ENCODE measurements at places on chromosomes 5 and 9. TPM values are rescaled to one million over a fixed set of nuclear protein-coding genes. Genes with fewer than 3 reads are reported as not detected.

DNA sequence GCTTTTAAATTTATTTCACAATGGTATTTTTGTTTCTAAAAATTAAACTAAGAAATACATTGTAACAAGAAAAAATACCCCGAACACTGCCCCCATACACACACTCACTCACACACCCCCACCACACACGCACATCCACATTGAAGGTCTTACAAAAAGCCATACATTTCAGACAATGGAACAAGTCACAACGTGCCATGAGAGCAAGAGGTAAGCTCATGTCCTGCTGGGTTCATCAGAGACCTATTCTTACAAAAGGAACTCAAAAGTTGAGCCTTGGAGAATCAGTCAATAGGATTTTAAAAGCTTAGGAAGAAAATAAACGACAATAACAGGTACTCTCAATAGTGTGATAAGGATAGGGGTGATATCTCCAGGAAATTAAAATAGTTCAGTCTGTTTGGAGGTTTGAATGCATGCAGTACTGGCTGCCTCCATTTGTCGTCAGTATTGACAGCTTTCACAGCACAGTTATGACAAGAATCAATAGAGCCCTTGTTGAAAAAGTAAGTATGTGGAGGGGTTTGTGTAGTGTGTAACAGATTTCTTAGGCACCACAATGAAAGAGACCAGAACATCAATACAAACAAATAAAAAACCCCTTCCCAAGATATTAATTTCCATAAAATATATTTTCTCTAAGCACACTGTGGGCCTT lies 1826.2 kb upstream of the CDH6 start:
- no peak for DNase-seq

- DNase-seq = peak; percentile 24
These were observed 694 bp upstream of the PLIN2 start for GRCh38 chr9:19127871-19128500.

- DNase-seq = no peak
These were observed 7.0 kb downstream of the SCAMP1 start for GRCh38 chr5:78367318-78367991.

- no peak for DNase-seq
These were observed 93.3 kb downstream of the KIAA0825 start for GRCh38 chr5:94524841-94525697.

- DNase-seq = no peak
These were observed 6.2 kb downstream of the REEP5 start for GRCh38 chr5:112915831-112916230.

DNA sequence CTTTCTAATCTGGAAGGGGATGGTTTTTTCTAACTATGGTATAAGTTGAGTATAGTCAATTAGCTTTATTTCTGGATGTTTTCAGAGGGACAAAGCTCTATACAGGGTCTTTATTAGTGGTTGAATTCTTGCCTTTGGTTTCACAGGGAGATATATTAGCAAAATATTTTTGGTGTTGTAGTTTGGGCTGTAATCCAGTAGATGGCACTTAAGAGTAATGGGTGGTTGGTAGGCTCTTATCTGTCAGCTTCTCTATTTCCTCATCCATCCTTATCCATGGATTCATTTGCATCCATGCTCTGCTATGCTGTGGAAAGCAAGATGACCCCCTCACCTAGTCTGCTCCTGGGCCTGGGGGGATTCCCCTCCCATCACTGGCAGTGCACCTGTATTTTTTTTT lies 363.6 kb upstream of the CYLC2 start:
- DNase-seq = no peak

- DNase-seq = no peak
These were observed 414.0 kb upstream of the IRX1 start for GRCh38 chr5:3181671-3182070.

- DNase-seq = no peak
These were observed 16.5 kb downstream of the CAPSL start for GRCh38 chr5:35921930-35922329.

DNA sequence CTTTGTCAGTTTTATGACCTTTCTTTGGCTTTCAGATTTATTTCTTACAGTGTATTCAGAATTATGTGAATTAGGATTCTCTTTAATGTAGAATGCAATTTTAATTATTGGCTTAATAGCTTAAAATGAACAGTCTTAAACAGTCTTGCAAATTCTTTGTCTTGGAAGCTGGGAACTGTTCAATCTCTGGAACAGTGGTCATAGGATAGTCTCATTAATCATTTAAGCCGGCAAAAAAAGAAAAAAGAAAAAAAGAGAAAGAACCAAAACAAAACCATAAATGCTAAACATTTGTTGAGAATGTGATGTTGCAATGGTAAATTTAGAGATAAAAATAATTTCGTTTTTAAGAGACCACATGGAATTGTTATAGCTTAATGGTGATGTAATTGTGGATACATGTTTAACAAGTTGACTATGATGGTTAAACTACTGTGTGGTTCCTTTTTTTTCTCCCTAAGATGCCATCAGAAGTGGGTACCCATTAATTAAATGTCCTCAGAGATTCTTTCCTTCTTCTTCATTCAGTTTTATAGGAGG lies 61.6 kb downstream of the NNT start:
- DNase-seq = no peak

DNA sequence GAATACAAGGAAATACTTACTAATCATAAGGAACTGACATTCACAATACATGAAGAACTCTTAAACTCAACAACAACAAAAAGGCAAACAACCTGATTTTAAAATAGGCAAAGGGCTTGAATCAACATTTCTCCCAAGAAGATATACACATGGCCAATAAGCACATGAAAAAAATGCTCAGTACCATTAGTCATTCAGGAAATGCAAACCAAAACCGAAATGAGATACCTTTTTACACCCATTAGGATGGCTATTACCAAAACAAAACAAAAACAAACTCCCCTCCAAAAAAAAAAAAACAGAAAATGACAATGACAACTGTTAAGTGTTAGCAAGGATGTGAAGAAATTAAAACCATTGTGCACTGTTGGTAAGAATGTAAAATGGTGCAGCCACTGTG lies 104.1 kb upstream of the ZNF462 start:
- DNase-seq = no peak

- DNase-seq = no peak
These were observed 255.7 kb upstream of the PPP1R2B start for GRCh38 chr5:156594406-156594805.

GRCh38 chr5:170642066-170642735 lies 138.4 kb downstream of the KCNIP1 start:
- no peak for DNase-seq

DNA sequence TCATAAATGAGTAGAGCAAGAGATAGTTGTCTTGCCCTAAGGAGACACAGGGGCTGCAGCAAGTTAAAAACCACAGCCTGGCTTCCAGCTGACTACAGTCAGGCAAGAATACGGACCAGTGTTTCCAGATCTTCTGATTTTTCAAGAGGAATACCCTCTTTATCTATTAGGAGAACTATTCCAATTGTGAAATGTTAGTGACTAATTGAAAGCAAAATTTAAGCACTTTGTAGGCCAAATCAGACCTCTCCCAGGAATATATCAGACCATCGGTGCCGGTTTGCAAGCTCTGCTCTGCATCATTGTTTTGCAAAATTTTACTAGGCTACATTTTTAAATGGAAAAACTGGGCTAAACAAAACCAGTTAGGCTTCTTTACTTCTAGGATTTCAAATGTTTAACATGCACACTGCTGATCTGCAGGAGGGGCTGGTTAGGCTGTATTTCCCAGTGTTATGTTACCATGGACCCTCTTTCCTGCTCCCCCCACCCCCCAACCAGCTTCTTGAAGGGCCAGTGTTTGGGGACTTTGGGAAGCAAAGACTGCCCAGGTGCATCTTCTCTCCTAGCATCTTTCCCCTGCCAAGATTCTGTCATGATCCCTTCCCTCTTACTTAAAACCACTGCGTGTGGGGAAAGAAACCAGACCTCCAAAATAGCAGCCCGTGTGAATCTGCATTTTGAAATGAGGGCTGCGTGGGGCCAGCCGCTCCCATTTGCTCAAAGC lies 1.1 kb upstream of the ARSI start:
- DNase-seq = no peak

DUSP1 gene
- 26.4 TPM for total RNA-seq

NR2F1-AS1 gene
- not detected for total RNA-seq

SLC23A1 gene
- total RNA-seq = 0.15 TPM

N4BP3 gene
- 5.1 TPM for total RNA-seq

GABRA6 gene
- not detected for total RNA-seq

OTP gene
- total RNA-seq = not detected
